ENCODE measurements at places on chromosomes 7 and 10. TPM values are rescaled to one million over a fixed set of nuclear protein-coding genes. Genes with fewer than 3 reads are reported as not detected.
A peak's percentile ranks its signal among the peaks of the same experiment; 100 is the strongest.

GRCh38 chr10:119344381-119344780 is 137.0 kb downstream of the GRK5 start:
- H3K4me3 ChIP-seq, result no peak overlapping the region
- no peak for DNase-seq
- no peaks in the 10 kb centered on the region for H3K36me3 ChIP-seq
- H3K4me1 ChIP-seq, result peaks cover 3% of the 10 kb centered on the region
- H3K27me3 ChIP-seq, result no peaks in the 10 kb centered on the region

Gene ZNF775
- total RNA-seq, result 14.7 TPM

- DNase-seq, result no peak
- no peak overlapping the region for H3K27ac ChIP-seq
- H3K4me1 ChIP-seq, result no peaks in the 10 kb centered on the region
- H3K36me3 ChIP-seq, result no peaks in the 10 kb centered on the region
Observed at GRCh38 chr10:49300140-49300974, 1.4 kb downstream of the C10orf71 start.

GRCh38 chr7:101179713-101180112 is 380 bp downstream of the NAT16 start:
- DNase-seq, result no peak
- H3K27me3 ChIP-seq, result 0 out of 2 replicates have a peak, but pooled peaks cover 2% of the 10 kb centered on the region
- peak overlapping the region; percentile 23 for H3K4me3 ChIP-seq
- no peaks in the 10 kb centered on the region for H3K36me3 ChIP-seq

DNA sequence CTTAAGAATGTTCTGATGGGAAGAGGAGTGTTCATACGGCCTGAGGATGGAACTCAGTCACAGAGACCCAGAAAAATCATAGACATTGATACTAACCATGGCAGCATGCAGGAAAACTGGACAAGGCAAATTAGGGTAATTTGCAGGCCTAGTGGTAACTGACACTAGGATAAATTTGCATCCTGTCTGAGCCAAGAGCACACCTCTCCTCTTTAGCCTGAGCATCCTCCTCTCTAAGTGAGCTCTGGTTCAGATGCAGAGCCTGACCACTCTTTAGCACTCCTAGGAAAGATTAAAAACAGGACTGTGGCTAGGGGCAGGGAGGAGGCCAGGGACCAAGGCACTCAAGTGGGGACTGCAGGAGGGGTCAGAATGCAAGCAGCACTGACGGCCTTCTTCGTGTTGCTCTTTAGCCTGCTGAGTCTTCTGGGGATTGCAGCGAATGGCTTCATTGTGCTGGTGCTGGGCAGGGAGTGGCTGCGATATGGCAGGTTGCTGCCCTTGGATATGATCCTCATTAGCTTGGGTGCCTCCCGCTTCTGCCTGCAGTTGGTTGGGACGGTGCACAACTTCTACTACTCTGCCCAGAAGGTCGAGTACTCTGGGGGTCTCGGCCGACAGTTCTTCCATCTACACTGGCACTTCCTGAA is at the start of gene TAS2R41:
TSS of gene TAS2R41 (plus strand) at position 373 of the 650 bp plus-strand sequence. CDS start at position 373, 0 bp downstream.
- no peaks in the 10 kb centered on the region for H3K27me3 ChIP-seq
- H3K27ac ChIP-seq, result no peak within 1 kb of the TSS
- no peaks in the 10 kb centered on the region for H3K36me3 ChIP-seq
- DNase-seq, result no peak
- H3K4me1 ChIP-seq, result no peaks in the 10 kb centered on the region

- no peaks in the 10 kb centered on the region for H3K27me3 ChIP-seq
- H3K4me1 ChIP-seq, result no peaks in the 10 kb centered on the region
- H3K36me3 ChIP-seq, result no peaks in the 10 kb centered on the region
- peak overlapping the region; percentile 21 for H3K27ac ChIP-seq
- no peak for DNase-seq
Observed at GRCh38 chr7:36708767-36709166, 15.5 kb downstream of the AOAH start.

GRCh38 chr10:112966194-112966855 is 16.3 kb downstream of the TCF7L2 start:
- peaks cover 78% of the 10 kb centered on the region for H3K4me1 ChIP-seq
- H3K27ac ChIP-seq, result peak overlapping the region; percentile 85
- H3K36me3 ChIP-seq, result no peaks in the 10 kb centered on the region
- H3K27me3 ChIP-seq, result no peaks in the 10 kb centered on the region
- no peak for DNase-seq

Gene FAM13C
- total RNA-seq, result not detected

DNA sequence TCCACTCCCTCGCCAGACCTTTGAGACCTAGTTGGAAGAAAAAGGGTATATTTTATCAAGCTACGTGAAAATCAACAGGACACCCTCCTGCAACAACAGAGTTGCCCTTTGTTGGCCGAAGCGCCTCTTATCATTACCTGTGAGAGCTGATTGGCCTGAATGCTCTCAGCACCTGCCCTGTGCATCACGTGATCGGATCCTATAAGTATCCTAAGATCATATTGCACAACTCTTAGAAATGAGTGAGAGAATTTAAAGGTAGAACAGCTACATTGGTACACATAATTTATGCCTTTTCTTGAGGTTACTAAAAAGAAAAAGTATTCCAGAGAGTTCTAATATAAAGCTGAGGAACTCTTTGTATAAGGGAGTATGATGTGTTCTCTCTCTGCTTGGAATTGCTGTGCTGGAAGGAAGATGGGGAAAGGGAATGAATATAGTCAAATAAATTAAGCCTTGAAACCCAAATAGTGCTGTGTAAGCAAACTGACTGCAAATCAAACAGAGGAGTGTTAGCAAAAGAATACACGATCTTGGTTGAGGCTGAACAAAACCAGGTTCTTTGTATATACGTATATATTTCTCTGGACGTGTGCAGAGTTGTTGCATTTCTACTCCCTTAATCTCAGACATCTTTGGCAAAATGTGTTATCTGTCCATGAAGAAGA is 69.3 kb downstream of the LRRC4 start:
- H3K36me3 ChIP-seq, result no peaks in the 10 kb centered on the region
- no peaks in the 10 kb centered on the region for H3K4me1 ChIP-seq
- DNase-seq, result no peak
- H3K27me3 ChIP-seq, result no peaks in the 10 kb centered on the region

Gene UCN3
- total RNA-seq, result not detected

- H3K4me3 ChIP-seq, result no peak overlapping the region
- no peaks in the 10 kb centered on the region for H3K27me3 ChIP-seq
Observed at GRCh38 chr10:100222529-100222928, 6.9 kb downstream of the CHUK start.

- H3K4me3 ChIP-seq, result no peak overlapping the region
- peaks cover 61% of the 10 kb centered on the region for H3K4me1 ChIP-seq
- H3K27ac ChIP-seq, result peak overlapping the region; percentile 95
- DNase-seq, result no peak
- H3K36me3 ChIP-seq, result no peaks in the 10 kb centered on the region
- H3K27me3 ChIP-seq, result no peaks in the 10 kb centered on the region
Observed at GRCh38 chr10:119313644-119314043, 106.3 kb downstream of the GRK5 start.

Gene NFKB2
- total RNA-seq, result 105 TPM

DNA sequence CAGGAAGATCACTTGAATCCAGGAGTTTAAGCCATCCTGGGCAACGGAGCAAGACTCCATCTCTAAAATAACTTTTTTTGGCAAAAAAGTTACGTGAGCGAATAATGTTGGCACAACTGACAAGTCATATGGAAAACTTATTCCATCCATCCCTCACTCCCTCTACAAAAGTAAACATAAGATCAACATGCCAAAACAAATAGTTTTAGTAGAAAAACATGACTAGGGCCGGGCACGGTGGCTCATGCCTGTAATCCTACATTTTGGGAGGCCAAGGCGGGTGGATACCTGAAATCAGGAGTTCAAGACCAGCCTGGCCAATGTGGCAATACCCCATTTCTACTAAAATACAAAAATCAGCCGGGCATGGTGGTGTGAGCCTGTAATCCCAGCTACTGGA is 25.6 kb downstream of the SLC25A16 start:
- no peak overlapping the region for H3K27ac ChIP-seq
- H3K27me3 ChIP-seq, result no peaks in the 10 kb centered on the region
- no peaks in the 10 kb centered on the region for H3K36me3 ChIP-seq
- H3K4me3 ChIP-seq, result no peak overlapping the region

Gene TAS2R3
- 0.49 TPM for total RNA-seq

Gene TRPV6
- total RNA-seq, result not detected

DNA sequence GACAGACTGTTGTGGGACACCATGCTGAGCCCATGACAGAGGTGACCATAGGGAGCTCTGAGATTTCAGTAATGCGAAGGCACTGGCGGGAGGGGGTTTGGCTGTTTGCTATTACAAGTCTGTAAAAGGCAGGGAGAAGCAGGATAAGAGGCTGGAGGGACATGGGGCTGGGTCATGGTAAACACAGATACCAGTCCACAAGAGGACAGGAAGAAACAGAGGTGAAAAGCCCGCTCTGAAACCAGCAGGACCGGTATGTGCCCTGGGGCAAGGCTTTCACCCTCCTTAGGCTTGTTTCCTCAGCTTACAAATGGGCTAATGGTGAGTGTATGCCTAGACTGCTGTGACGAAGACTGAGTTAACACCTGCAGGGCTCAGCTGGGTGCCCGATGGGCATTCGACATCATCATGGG is 34.1 kb downstream of the ANXA11 start:
- no peaks in the 10 kb centered on the region for H3K4me1 ChIP-seq
- no peaks in the 10 kb centered on the region for H3K27me3 ChIP-seq

- no peak overlapping the region for H3K4me3 ChIP-seq
- H3K4me1 ChIP-seq, result no peaks in the 10 kb centered on the region
- H3K27me3 ChIP-seq, result 0 out of 2 replicates have a peak, but pooled peaks cover 2% of the 10 kb centered on the region
Observed at GRCh38 chr7:24395512-24395911, 111.5 kb downstream of the NPY start.

GRCh38 chr7:137836541-137836940 is 10.2 kb downstream of the DGKI start:
- peaks cover 6% of the 10 kb centered on the region for H3K27me3 ChIP-seq
- no peak overlapping the region for H3K4me3 ChIP-seq
- no peak for DNase-seq
- no peak overlapping the region for H3K27ac ChIP-seq

- no peak overlapping the region for H3K27ac ChIP-seq
- no peaks in the 10 kb centered on the region for H3K4me1 ChIP-seq
- no peak overlapping the region for H3K4me3 ChIP-seq
- no peaks in the 10 kb centered on the region for H3K27me3 ChIP-seq
- H3K36me3 ChIP-seq, result no peaks in the 10 kb centered on the region
Observed at GRCh38 chr10:129628823-129629222, 161.8 kb downstream of the MGMT start.

DNA sequence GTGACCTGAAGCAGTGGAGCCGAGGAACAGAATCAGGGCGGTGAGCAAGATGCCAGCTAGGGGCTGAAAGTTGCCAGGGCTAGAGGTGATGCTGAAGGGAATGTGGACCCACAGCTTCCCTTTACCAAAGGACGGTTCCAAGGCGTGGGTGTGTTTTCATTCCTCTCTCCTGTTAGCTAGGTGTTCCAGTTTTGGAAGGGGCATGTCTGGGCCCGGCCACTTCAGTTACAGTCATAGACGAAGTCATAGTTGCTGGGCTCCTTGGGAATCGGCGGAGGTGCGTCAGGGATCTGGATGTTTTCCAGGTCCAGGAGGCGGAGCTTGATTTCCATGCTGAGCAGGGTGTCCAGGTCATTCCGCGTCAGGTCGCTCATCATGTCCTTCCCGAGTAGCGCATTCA is 131.0 kb upstream of the AOAH start:
- H3K27ac ChIP-seq, result no peak overlapping the region
- no peaks in the 10 kb centered on the region for H3K27me3 ChIP-seq
- no peak overlapping the region for H3K4me3 ChIP-seq

GRCh38 chr7:135970682-135971365 is 6.3 kb downstream of the MTPN start:
- no peak overlapping the region for H3K27ac ChIP-seq
- peaks cover 11% of the 10 kb centered on the region for H3K4me1 ChIP-seq
- H3K4me3 ChIP-seq, result no peak overlapping the region
- H3K27me3 ChIP-seq, result no peaks in the 10 kb centered on the region

GRCh38 chr7:130112093-130112492 is 41.8 kb downstream of the KLHDC10 start:
- H3K4me3 ChIP-seq, result no peak overlapping the region
- no peak for DNase-seq
- H3K4me1 ChIP-seq, result no peaks in the 10 kb centered on the region
- no peaks in the 10 kb centered on the region for H3K36me3 ChIP-seq

DNA sequence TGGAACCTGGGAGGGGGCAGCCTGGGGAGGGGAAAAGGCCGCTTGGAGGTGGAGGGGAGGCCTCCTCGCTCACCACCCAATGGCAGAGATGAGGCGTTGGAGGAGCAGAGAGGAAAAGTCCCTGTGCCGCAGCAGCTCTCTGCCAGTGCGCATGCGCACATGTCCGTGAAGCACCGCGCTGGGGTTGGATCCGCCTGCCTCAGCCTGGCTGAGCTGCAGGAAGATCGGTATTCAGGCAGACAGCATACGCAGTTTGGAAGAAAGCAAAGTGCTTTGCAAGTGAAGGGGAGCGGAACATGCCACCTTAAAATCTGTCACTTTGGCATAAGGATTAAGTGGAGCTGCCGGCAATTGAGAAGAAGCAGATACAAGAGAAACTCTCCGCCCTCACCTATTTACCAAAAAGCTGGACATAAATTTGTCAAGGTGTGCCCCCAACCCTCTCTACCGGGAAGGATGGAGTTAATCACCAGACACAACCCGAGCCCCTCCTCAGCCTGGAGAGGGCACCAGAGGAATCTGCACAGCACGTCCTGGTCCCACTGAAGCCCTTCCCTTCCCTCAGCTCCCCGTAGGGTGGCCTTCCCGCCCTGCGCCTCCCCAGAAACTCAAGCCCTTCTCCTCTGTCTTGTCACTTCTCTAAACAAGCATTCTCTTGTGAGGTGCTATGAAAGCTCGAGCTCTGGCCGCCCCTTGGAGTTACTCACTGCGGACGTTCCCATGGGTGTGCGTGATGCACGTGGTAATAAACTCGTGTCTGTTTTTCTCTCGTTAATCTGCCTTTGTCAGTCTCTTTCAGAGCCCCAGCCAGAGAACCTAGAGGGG is 32.2 kb upstream of the TMEM72 start:
- peaks cover 9% of the 10 kb centered on the region for H3K4me1 ChIP-seq
- peak overlapping the region; percentile 51 for H3K27ac ChIP-seq
- peaks cover 6% of the 10 kb centered on the region for H3K27me3 ChIP-seq
- H3K4me3 ChIP-seq, result peak overlapping the region; percentile 42
- DNase-seq, result no peak

Gene SPDYE5
- not detected for total RNA-seq

Gene HERC4
- 119 TPM for total RNA-seq

Gene ZNF37A
- 6.6 TPM for total RNA-seq

GRCh38 chr10:84117686-84118394 is 21.5 kb upstream of the GHITM start:
- no peak for DNase-seq
- H3K36me3 ChIP-seq, result no peaks in the 10 kb centered on the region
- H3K4me1 ChIP-seq, result no peaks in the 10 kb centered on the region

DNA sequence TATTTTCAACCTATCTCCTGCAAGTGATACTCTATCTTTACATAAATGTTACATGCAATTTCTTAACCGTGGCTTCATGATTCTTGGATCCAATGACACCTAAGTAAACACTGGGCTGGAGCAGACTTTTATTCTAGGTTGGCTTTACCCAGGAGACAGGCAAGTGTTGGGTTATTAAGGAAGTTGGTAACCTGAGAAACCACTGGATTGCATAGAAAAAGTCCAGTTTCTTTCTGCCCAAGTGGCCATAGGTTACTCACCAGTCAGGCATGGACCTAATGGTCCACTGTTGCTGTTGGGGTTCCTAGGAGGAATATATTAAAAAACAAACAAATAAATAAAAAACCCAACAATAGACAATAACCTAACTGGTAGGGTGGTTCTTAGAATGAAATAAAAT is 112.8 kb downstream of the SEMA3D start:
- no peak overlapping the region for H3K4me3 ChIP-seq
- H3K36me3 ChIP-seq, result no peaks in the 10 kb centered on the region
- no peak for DNase-seq
- H3K27ac ChIP-seq, result no peak overlapping the region
- H3K27me3 ChIP-seq, result no peaks in the 10 kb centered on the region

Measured in Panc1 (cell line).